Stimulated activated CD8-positive, alpha-beta memory T cell treated with anti-CD3 and anti-CD28 coated beads, Interleukin-7, amount 100 ng/mL, for 4 hours (primary cell): ENCODE measurements at places on chromosomes 1 and 21.

DNA sequence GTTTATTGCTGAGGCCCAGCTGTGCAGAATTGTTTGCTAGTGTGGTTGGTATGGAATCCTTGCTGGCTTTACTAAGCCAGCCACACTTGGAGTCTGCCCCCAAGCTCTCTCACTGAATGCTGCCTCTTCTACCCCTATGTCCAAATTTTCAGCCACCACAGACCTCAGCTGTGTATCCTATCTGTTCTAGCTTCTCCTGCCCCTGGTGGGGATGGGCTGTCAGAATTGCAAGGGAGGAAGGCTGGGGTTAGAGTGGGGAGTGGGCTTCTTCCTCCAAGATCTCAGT, 4.4 kb downstream of the NHLH1 start:
- no peak for DNase-seq

GRCh38 chr21:42296501-42296900, 18.7 kb downstream of the TFF3 start:
- DNase-seq = no peak

- DNase-seq = no peak
Measured at GRCh38 chr21:16976193-16976592, 536.6 kb upstream of the CXADR start.

DNA sequence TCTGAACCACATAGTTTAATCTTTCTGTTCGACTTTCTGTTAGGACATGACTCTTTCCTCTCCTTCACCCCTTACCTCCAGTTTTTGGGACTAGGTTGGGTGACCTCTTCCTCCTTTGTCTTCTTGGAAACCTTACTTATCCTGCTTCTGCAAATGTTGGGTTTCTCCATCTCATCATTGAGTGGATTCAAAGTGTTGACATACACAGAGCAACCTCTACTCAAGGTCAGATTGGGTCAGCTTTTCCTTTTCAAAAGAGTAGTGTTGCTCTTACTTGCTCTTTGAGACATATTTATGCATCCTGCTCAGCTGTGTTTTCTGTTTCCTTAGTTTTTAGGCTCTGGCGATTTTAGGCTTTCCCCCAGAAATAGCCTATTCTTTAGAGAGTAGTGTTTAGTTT, 3.7 kb downstream of the CAMTA1 start:
- no peak for DNase-seq

DNA sequence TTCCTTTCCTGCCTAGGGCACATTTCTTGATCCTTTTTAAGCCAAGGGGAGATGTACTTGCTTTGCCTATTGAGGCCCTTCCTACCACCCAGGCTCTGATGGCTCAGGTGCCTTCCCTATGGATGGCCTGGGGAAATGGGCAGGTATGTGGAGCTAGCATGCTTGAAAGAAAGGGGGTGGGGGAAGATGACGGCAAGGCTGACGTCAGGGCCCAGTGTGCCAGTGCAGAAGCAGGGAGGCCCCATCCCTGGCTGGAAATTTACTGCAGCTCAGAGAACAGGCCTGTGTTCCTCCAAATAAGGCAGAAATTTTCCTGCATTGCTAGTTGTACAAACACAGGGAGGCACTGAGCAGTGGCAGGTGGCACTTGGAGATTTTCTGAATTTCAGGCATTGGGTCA, 453.2 kb upstream of the VAMP3 start:
- DNase-seq = no peak

DNA sequence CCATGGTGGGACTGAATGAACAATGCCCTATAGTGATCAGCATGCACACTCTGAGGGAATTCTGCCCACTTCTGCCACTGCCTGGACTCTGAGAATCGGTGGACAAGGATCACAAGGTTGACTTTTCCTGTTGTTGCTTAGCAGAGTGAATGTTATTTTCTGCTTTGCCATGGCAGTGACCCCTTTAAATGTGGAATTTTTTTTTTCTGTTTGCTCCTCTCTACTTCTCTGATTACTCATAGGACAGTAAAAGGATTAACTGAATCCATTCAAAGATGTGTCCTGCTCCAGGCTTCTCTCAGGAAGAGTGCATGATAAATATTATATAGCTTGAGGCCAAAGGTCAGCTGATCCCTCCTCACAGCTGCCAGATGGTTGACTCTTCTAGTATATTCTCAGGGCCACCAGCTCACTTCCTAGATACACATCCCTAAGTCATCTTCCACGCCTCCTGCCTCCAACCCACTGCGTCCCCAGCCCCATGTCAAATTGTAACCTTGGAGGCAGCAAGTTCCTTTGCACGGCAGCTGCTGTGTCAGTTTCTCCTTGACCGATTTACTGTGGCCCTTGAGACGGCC, 74.0 kb upstream of the RALGPS2 start:
- no peak for DNase-seq

DNA sequence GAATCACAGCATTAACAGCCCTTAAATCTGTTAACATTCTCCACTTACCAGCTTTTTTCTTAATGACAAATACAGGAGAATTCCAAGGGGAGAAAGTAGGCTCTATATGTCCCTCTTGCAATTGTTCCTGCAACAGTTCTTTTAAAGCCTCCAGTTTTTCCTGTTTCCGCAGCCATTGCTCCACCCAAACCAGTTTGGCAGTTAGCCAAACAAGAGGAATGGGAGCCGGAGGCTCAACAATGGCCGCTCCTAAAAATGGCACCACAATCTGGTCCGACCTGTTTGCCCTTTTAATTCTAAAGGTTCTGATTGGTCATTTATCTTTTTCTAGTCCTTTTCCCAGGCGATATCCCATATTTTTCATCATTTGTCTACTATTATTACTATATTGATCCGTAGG, 14.0 kb upstream of the L1TD1 start:
- no peak for DNase-seq

DNA sequence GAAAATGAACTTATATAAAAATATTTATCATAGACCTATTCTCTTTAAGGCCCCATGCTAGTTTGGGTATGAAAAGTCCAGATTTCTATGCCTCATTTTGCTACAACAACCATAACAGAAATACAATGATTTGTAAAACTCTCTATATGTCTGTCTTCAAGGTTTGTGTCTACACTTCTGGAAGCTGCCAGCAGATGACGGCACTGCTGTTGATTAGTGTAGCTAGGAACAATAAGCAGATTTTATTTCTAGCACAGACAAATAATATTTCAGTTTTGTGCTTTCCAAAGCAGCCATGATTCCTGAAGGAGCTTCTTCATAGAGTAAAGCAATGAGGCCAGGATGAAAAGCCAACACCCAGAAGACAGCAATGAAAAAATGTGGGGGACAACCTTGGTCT, 779.6 kb upstream of the ADGRL2 start:
- no peak for DNase-seq

- DNase-seq = no peak
Measured at GRCh38 chr1:78101514-78101913, 55.7 kb downstream of the GIPC2 start.

- no peak for DNase-seq
Measured at GRCh38 chr1:67636146-67636545, 48.9 kb upstream of the GADD45A start.

- DNase-seq = no peak
Measured at GRCh38 chr1:184531296-184531695, 144.5 kb downstream of the C1orf21 start.

GRCh38 chr1:42950116-42950481, 8.6 kb downstream of the SLC2A1 start:
- no peak for DNase-seq

DNA sequence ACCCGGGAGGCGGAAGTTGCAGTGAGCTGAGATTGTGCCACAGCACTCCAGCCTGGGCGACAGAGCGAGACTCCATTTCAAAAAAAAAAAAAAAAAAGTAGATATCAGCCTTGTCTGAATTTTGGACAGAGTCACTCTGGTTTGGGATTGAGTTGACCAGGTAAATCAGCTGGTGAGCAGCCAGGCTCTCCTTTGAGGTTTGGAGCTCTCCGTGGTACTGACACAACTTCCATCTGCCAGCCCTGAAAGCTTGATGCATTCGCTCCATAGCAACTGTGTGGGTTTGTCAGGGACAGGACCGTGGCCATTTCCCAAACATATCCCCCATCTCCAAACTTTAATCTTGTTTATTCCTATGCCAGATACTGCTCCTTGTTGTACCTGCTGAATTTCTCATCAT, 155.2 kb downstream of the DMRTA2 start:
- DNase-seq = no peak

DNA sequence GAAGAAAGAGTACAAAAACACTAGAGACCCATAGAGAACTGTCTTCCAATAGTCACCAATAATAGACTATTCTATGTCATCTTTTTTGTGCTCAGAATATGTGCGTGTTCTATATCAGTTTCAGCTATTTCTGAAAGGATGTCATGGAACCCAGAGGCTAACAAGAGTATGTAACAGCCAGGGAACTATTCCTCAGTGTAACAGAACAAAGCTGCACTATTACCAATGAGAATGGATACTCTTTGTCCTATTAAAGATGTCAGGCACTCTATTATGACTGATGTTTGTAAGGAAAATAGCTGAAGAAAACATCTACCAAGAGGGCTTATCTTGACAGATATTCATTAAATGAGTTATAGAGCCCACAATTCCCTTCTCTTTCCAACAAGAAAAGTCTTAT, 8.6 kb upstream of the LRRC8C start:
- DNase-seq = no peak

GRCh38 chr1:10890491-10891071, 94.1 kb upstream of the CASZ1 start:
- DNase-seq = no peak

DNA sequence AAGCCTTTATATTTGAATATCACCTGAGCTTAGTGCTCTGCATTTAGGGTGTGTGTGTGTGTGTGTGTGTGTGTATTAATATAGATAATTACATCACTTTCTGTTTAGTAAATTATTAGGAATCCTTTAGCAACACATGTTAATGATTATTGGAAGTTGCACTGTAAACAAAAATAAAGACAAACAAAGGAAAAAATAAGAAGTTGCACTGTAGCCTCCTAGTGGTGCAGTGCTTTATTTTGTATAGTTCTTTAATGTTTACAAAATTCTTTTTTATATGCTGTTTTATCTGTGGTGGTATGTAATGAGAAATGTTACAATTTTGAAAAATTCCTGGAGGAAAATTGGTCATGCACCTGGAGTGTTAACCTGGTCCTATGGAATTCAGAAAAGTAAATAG, 69.2 kb downstream of the UBE4B start:
- no peak for DNase-seq

GRCh38 chr1:58896246-58897183, 112.7 kb upstream of the JUN start:
- no peak for DNase-seq

GRCh38 chr1:31814631-31815306, 1.1 kb downstream of the SPOCD1 start:
- no peak for DNase-seq

- no peak for DNase-seq
Measured at GRCh38 chr1:85303440-85304162, 27.2 kb upstream of the BCL10 start.

- no peak for DNase-seq
Measured at GRCh38 chr21:37742115-37742514, 174.1 kb downstream of the KCNJ6 start.

GRCh38 chr1:211908453-211908852, 77.9 kb upstream of the LPGAT1 start:
- DNase-seq = no peak

- no peak for DNase-seq
Measured at GRCh38 chr1:173405834-173406233, 71.3 kb upstream of the PRDX6 start.

- peak; percentile 15 for DNase-seq
Measured at GRCh38 chr1:20785907-20786252, 1.2 kb downstream of the HP1BP3 start.

DNA sequence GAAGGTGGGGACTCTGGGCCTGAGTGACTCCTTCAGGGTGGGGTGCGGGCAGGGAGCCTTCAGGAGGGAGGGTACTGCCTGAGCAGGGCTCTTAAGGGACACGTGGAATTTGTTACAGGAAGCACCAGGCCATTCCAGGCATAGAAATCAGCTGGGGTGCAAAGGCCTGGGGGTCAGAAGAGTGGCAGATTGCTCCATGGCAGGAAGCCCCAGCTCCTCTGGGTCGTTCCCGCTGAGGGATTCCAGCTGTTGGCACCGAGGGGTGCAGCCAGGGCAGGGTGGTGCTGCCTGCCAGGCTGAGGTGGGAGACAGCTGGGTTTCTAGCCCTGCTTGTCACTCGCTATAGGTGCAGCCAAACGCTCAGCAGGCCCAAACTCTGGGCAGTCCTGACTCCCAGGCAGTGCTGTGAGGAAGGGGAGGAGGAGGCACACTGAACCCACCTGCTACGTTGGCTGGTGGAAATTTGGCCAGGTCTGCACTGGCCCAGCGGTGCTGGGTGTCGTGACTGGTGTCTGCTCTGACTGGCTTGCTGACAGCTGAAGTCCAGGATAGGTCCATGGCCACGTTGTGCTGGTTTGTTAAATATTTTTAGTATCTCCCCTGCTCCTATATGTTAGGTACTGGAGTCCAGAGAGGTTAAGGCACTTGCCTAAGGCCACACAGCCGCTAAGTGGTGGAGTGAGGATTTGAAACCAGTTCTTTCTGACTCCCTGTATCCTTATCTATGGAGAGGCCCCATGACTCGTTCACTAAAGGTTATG, 19.3 kb downstream of the TNFRSF1B start:
- DNase-seq = no peak

- no peak for DNase-seq
Measured at GRCh38 chr1:197180252-197180878, 33.9 kb upstream of the ASPM start.

DNA sequence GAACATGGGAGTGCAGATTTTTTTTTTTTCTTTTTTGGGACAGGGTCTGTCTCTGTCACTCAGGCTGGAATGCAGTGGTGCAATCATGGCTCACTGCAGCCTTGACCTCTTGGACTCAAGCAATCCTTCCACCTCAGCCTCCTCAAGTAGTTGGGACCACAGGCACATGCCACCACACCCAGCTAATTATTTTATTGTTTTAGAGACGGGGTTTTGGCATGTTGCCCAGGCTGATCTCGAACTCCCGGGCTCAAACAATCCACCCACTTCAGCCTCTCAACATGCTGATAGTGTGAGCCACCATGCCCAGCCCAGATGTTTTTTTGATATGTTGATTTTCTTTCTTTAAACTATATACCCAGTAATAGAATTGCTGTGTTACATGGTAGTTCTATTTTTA, 57.7 kb downstream of the RGSL1 start:
- no peak for DNase-seq

- DNase-seq = no peak
Measured at GRCh38 chr1:214862421-214862820, 220.1 kb upstream of the KCNK2 start.

DNA sequence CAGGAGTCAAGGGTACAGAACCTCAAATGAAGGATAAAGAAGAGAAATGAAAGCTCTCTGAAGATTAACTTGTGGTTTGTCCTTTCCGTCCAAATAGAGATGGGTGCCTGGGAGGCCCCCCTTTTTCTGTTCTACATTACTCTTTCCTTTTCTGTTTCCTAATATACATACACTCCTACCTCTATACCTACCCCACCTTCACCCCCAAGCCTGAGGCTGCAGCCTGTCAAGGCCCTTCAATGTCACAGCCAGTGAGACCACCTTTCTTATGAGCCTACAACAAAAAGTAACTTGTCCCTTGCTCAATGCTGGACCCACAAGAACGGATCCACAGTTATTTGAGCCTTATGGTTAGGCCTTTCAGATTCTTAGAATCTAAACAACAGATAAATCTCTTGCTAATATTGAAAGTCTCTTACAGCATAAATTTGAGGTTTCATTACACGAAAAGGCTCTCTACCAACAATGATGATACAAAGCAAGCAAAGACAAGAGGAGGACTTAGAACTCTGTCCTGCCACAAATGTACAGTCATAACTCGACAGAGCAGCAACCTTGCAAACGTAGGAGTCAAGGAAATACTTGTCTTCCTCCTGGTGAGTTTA, 4.1 kb upstream of the TRAF3IP3 start:
- DNase-seq = no peak

- no peak for DNase-seq
Measured at GRCh38 chr1:213138391-213138790, 87.3 kb downstream of the RPS6KC1 start.
